ENCODE measurements at places on chromosomes 16 and 17. TPM values are rescaled to one million over a fixed set of nuclear protein-coding genes. Genes with fewer than 3 reads are reported as not detected.

TRAF7 gene
- 21.7 TPM for total RNA-seq

CCL4L2 gene
- 1.2 TPM for total RNA-seq

GPR142 gene
- not detected for total RNA-seq

C1QL1 gene
- total RNA-seq: 10.6 TPM

GJD3 gene
- total RNA-seq: 0.79 TPM

BEAN1 gene
- total RNA-seq: 0.26 TPM

DPEP3 gene
- total RNA-seq: 0.34 TPM

HOXB5 gene
- not detected for total RNA-seq

SEPTIN1 gene
- total RNA-seq: 1.3 TPM

TEKT1 gene
- total RNA-seq: not detected

HLF gene
- 11.2 TPM for total RNA-seq

CNGB1 gene
- total RNA-seq: not detected

TSR1 gene
- 27.5 TPM for total RNA-seq

ITGAE gene
- total RNA-seq: 15.1 TPM

OR1A1 gene
- not detected for total RNA-seq

CRYBA1 gene
- not detected for total RNA-seq

ZNF469 gene
- 1.7 TPM for total RNA-seq

MYH1 gene
- total RNA-seq: not detected

GNAO1 gene
- 24.6 TPM for total RNA-seq

ZNF200 gene
- 6.6 TPM for total RNA-seq

PRSS22 gene
- total RNA-seq: not detected

HOXB1 gene
- total RNA-seq: not detected
